CD4-positive, alpha-beta T cell treated with Interleukin-10 for 1 hour (primary cell): ENCODE measurements at places on chromosomes 12 and 14.

GRCh38 chr12:12899530-12900380 is 8.4 kb downstream of the GPRC5A start:
- no peak for DNase-seq

DNA sequence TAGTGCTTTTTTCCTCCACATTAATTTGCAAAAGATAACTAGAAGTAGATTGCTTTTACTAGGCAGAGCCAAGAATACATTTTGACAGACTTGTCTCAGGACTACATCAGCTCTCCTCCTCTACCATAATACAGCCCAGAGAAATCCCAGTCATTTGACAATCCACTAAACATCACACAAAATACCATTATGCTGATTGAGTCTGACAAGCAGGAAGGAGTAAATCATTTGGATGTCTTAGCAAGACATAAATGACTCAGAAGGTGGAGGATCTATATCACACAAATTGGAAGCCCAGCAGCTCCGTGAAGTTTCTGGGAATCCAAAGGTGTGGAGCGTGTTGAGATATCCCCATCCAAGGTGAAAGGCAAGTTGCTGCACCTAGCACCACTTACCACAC is 75.4 kb upstream of the FKBP4 start:
- no peak for DNase-seq

GRCh38 chr12:64894827-64895475 is 70.5 kb downstream of the TBC1D30 start:
- no peak for DNase-seq

- DNase-seq, result no peak
Measured at GRCh38 chr12:63980211-63980610, 135.7 kb downstream of the SRGAP1 start.

- DNase-seq, result no peak
Measured at GRCh38 chr12:85575120-85576096, 260.8 kb downstream of the RASSF9 start.

GRCh38 chr12:24078318-24078765 is 128.9 kb upstream of the SOX5 start:
- no peak for DNase-seq

- no peak for DNase-seq
Measured at GRCh38 chr12:120394483-120395367, 25.8 kb upstream of the MSI1 start.

- DNase-seq, result no peak
Measured at GRCh38 chr12:65139389-65139788, 18.3 kb upstream of the WIF1 start.

- no peak for DNase-seq
Measured at GRCh38 chr14:38775986-38776385, 327.0 kb downstream of the SEC23A start.

DNA sequence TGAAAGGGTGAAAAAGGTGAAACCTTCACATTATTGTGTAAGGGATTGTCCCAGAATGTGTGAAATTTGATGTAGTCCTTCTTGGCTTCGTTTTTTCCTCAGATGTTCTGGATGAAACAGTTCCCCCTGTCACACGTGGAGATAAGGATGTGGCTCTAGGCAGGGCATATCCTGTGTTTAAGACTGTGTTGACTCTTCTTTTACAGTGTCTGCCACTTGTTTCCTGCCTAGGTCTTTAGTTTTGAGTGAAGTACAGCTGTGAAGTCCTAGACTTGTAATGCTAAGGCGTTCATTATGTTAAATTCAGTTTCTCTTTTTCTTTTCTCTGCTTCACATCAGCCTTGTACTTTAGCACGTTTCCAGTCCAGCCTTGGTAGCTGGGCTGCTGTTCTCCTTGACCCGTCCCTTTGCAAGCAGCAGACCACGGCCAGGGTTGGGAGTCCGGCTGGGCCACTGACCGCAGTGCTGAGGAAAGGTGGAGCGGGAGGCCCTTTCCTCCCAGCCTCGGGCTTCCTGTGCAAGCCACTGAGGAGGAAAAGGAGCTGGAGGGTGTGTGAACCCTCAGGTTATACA is 59.1 kb downstream of the RASSF3 start:
- DNase-seq, result peak; percentile 83

- peak; percentile 44 for DNase-seq
Measured at GRCh38 chr12:32455607-32456071, 56.3 kb downstream of the FGD4 start.

DNA sequence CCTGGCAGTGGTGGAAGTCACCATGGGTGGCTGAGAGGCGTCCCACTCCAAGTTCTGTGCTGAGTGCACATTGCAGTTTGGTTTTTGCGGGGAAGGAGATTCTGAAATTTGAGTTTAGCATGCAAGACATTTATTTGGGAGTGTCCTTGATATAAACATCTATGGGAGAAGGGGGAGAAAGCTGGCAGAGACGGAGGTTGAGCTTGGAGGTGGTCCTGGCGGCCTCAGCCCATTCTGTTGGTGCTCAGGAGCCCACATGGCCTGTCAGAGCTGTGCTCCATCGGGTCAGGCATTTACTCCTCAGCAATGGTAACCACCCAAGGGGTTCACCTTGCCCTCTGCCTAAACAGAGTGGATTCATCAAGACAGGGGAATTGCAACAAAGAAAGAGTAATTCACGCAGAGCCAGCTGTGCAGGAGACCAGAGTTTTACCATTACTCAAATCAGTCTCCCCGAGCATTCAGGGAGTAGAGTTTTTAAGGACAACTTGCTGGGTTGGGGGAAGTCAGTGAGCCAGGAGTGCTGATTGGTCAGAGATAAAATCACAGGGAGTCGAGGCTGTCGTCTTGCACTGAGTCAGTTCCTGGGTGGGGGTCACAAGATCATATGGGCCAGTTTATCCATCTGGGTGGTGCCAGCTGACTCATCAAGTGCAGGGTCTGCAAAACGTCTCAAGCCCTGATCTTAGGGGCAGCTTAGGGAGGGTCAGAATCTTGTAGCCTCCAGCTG is 323.3 kb upstream of the TMEM132C start:
- DNase-seq, result no peak

- no peak for DNase-seq
Measured at GRCh38 chr14:35959835-35960234, 133.7 kb downstream of the BRMS1L start.

DNA sequence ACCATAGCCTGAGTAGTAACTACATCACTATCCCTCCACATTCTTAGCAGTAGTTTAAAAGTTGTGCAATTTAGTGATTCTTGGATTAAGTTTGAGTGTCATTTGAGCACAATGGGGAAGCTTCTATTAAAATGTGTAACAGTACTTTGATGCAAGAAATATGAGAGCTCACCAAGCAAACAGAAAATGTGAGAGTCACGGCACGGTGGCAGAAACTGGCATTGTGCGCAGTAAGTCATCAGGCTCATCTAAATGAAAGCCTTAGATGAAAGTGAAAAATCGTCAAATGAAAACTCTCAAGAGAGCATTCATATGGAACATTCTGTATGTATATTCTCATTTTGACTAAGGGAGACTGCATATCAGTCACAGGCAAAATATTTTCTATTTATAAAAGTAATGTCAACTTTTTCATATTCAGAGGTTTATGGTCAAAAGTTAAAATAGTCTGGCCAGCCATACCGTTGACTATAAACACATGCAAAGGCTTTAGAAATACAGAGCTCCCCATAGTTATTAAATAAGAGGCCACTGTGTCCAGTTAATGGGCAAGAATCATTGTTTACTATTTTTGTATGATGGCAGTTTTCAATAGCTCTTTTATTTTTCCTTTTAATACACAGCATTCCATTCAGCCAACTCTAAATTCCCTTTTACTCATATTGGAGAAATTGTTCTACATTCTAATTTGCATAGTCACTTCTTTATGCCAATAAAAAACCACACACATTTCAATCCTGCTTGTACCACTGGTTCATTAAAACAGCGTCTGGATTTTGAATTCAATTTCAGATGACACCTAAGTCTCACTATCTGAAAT is 167.9 kb downstream of the PRKD1 start:
- no peak for DNase-seq

DNA sequence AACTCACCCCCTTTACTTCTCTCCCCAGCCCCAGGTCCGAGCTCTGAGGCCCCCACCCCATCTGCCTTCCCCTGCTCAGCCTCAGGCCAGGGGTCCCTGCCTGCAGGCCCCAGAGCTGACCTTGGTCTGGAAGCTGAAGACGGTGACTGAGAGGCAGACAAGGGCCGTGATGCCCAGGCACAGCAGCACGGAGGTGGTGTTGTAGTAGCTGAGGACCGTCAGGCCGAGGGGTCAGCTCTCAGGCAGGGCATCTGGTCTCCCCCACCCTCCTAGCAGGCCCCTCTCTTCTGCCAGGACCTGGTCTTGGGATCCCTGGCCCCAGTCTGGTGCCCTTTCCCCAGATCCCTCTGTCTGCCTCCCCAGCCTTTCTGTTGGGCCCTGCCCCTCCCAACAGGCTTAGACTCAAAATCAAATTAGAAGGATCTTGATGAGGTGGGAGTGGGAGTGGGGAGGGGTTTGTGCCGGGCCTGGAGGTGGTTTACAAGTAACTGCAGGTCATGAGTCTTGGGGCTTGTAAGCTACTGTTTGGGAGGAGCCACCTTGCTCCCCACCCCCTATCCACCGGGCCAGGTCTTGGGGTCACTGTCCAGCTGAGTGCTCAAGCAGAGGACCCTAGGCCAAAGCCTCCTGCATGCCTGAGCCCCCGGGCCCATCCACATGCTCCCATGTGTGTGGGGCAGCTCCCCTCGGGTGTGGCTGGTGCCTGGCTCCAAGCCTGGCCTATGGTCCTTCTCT is 14.2 kb downstream of the FAIM2 start:
- DNase-seq, result no peak

- DNase-seq, result no peak
Measured at GRCh38 chr14:68377006-68377405, 415.9 kb downstream of the ZFP36L1 start.

GRCh38 chr12:109571773-109572505 is 1.4 kb downstream of the MMAB start:
- no peak for DNase-seq

GRCh38 chr12:89351489-89352241 is 636 bp downstream of the DUSP6 start:
- DNase-seq, result peak; percentile 43

- no peak for DNase-seq
Measured at GRCh38 chr12:59298296-59298695, 297.5 kb upstream of the SLC16A7 start.

DNA sequence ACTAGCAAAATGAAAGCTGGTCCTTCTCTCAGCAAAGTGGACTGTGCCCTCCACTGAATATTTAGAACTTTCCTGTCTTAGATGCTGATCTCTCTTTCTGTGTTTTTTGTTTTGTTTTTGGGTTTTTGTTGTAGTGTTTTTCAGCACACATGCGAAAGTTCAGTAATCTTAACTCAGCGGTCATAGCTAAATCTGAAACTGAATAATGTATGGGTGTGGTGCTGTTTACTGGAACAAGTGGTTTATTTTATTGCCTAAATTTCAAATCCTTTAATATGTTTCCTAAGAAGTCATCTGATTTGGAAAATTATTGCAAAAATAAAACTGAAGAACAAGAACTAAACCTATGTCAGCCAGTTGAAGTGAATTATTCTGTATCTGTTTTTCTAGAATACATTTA is 116.0 kb upstream of the LRIG3 start:
- DNase-seq, result no peak

DNA sequence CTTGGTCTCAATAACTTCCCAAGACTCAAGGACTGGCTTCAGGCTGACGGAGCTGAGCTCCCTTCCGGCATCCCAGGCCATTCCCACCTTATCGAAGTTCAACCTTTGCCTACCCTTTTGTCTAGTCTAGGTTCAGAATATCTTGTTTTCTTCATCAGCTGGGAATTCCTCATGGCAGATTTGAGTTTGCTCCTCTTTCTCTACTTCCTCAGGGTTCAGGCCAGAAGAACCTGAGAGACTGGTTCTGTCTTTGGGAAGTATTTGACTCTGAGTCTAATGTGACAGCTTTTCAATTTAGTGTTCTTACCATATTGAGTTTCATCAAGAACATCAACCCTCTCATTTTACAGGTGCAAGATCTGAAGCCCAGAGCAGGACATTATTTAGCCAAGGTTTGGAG is 2.1 kb downstream of the BIN2 start:
- no peak for DNase-seq

DNA sequence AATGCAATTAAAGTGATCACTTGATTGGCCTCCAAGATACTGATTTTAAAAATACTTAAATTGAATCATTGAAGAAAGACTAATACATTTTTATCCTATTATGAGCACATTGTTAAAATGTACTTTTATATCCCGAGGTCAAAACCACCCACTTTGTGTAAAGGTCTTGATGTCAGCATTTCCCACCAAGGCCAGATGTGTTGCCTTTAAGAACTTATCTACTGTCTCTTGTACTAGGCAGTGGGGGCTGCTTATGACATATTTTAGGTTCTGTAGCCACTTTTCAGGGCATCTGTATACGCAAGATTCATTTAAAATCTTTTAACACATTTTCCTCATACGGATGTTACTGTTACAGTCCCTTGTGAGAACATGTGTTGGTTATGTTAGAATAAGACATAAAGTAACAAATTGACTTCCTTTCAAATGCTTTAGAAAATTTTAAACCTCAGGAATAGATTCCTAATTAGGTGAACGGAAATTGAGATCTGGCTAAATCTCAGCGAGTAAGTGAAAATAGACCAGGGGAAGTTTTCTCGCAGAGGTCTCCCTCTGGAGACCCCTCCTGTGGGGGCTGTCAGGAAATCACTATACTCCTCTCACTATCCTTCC is 456.2 kb downstream of the ADAMTS20 start:
- DNase-seq, result no peak

GRCh38 chr14:101478096-101478495 is 83.2 kb upstream of the DIO3 start:
- DNase-seq, result no peak

DNA sequence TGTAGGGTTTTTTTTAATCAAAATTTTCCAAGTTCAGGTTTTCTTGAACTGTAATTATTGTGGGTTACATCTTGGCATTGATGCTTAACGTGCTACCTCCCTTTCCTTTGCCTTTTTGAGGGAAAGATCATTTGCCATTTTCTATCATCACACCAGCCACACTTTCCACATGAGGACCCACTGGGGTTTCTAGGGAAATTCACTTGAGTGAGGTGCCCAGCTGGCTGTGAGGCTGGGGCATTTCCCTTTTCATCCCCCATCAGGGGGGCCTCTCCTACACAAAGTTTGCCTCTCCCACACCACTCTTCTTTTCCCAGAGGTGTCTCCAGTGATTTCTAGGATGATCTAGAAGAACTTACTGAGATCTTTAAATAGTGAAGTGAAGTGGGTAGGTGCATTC is 335.7 kb downstream of the BMP4 start:
- DNase-seq, result no peak

- DNase-seq, result no peak
Measured at GRCh38 chr12:89889062-89889461, 180.4 kb upstream of the ATP2B1 start.
